EH (cell line): ENCODE measurements at places on chromosomes 3 and 15.

DNA sequence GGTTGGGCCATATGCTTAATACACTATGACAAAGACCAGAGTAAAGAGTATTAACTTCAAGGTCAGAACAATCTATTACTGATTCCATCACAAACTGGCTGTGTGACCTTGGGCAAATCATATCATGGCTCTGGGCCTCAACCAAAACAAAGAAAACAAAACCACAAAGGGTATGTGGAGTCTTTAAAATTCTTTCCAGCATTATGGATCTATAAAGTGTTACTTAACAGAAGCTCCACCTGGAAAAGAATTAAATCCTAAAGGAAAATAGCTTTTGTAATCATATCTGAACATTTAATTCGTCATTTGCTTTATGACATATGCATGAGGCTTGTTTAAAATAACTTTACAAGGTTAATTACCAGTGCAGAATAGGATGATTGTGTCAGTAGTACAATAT is 265.5 kb downstream of the SATB1 start:
- no peak for DNase-seq

GRCh38 chr15:39367596-39367995 is 213.3 kb upstream of the THBS1 start:
- DNase-seq, result peak; percentile 45

DNA sequence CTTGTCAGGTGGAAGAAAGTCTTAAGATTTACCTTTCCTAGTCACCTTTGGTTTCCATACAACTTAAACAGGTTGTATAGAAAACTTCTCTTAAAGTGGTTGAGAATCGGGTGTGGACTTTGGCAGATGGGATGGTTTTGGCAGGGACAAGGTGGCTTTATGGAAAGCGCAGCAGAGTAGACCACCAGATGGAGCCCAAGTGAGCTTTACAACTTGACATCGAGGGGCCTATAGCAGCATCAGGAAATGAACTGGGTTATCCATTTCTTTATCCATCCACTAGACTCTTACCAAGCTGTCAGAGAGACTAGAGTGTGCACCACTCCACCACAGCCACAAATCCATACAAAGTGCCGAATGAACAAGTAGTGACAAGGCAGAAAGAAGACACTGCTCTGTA is 85.3 kb upstream of the MBNL1 start:
- DNase-seq, result peak; percentile 32

- no peak for DNase-seq
Observed at GRCh38 chr3:196886144-196886543, 18.4 kb downstream of the SENP5 start.

DNA sequence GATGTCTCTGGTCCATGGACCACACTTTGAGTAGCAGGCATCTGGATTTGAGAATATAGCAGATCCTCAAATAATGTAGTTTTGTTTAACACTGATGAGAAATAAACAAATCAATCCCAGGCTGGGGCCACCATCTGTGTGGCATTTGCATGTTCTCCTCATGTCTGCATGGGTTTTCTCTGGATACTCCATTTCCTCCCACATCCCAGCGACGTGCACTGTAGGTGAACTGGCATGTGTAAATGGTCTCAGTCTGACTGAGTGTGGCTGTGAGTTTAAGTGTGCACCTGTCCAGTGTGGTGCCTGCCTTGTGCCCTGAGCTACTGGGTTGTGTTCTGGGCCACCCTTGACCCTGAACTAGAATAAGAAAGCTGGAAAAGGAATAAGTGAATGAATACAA is 66.3 kb upstream of the NANOGP8 start:
- no peak for DNase-seq

DNA sequence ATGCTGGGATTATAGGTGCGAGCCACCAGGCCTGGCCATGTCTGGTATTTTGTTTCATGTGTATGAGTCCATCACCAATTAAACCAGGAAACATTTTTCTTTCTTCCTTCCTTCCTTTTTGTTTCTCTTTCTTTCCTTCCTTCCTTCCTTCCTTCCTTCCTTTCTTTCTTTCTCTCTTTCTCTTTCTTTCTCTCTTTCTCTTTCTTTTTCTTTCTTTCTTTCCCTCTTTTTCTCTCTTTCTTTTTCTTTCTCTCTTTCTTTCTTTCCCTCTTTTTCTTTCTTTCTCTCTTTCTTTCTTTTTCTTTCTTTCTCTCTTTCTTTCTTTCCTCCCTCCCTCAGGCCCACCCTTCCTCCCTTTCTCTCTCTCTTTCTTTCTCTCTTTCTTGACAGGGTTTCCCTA is 83.4 kb downstream of the SLC9A9 start:
- no peak for DNase-seq

DNA sequence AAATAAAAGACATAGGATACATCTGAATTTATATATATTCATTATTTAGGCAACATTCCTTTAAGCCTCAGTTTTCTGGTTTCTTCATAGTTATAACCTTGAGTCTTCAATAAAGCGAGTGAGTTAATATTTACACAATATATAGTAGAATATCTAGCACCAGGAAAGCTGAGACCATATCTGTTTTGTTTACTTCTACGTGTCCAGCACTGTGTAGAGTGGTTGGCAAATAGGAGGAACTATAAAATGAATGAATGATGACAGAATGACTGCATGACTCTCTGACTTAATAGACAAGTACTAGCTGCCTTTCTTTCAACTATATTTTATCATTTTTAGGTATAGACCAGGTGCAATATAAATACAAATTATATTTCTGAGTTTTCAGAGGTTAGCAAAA is 197.8 kb upstream of the RBMS3 start:
- no peak for DNase-seq

- peak; percentile 4 for DNase-seq
Observed at GRCh38 chr3:122982216-122983185, 45.1 kb downstream of the SEMA5B start.

GRCh38 chr15:64574301-64575017 is 114.1 kb downstream of the ZNF609 start:
- DNase-seq, result peak; percentile 70
